ENCODE measurements at places on chromosomes 6 and 20. TPM values are rescaled to one million over a fixed set of nuclear protein-coding genes. Genes with fewer than 3 reads are reported as not detected.

RAD21L1 gene
- not detected for polyA plus RNA-seq

ASF1A gene
- polyA plus RNA-seq: 30.5 TPM

TFEB gene
- polyA plus RNA-seq: 11.5 TPM

SNAP91 gene
- polyA plus RNA-seq: 0.52 TPM

PRICKLE4 gene
- 1.9 TPM for polyA plus RNA-seq

RAMACL gene
- 0.27 TPM for polyA plus RNA-seq

LKAAEAR1 gene
- polyA plus RNA-seq: 0.27 TPM

DNA sequence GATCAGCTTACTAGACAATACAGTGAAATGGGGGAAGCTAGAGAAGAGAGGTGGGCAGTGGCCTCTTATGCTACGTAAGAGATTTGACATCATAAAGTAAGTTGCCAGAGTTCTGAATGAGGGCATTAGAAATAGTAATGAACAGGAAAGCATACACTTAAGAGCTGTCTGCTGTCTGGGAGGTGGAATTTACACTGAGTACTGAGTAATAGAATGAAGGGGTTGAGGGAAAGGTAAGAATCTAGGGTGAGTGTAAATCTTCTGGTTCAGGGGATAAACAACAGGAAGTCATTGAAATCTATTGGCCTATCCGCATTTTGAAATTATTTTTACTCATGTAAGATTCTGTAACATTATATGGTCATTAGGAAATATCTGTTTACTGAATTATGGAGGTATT lies 35.8 kb downstream of the HLA-DMB start:
- DNase-seq: no peak

DNA sequence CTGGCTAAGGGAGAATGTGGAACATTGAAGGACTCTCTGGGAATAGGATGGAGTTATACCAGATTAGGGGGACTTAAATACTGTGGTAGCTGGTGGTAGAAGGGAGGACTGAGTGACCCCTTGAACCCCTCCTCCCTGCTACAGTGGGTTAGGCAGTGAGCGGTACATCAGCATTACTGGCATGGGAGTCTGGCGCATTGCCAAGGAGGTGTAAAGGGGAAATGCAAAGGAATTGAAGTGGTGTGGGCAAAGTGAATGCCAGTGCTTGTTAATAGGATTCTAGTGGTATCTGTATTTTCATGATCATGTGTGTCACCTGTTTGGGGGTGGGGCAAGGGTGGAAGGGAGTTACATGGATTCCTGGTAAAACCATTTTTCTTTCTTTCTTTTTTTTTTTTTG lies 60.1 kb downstream of the GFRA4 start:
- no peak for DNase-seq

GRCh38 chr20:36528875-36529417 lies 12.4 kb upstream of the MYL9 start:
- no peak for DNase-seq

- no peak for DNase-seq
Observed at GRCh38 chr6:39424831-39425230, 102.3 kb upstream of the KCNK16 start.

DNA sequence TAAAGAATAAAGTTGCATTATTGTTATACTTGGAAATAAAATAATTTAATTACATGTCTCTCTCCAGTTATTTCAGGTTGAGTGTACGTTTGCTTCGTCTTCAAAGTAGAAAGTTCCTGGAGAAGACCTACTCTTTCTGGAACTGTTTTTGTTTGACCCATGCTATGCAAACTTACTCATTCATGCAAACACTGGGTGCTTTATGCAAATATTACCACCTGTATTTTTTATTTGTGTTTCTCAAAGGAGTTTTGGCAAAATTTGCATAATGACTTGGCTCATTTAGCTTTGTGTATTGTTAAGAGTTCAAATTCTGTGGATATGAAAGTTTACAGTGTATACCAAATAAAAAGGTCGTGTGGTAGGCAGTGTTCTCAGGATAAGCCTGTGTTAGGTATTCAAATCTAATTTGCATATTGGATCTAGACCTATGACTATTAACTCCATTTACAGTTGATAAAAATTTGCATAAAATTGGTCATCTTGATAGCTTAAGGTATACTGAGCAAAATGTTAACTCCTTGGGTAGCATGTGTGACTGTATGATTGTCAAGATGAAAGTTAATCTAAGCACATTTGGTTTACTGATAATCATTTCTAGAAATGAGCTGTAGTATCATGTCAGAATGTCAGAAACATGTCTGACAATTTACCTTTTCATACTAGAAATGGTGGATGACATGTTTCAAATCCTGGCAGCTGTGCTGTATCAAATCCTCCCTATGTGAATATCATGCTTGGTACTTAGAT lies 65.2 kb downstream of the CDKAL1 start:
- DNase-seq: no peak

GRCh38 chr6:161319231-161319630 lies 45.4 kb upstream of the AGPAT4 start:
- DNase-seq: no peak

DNA sequence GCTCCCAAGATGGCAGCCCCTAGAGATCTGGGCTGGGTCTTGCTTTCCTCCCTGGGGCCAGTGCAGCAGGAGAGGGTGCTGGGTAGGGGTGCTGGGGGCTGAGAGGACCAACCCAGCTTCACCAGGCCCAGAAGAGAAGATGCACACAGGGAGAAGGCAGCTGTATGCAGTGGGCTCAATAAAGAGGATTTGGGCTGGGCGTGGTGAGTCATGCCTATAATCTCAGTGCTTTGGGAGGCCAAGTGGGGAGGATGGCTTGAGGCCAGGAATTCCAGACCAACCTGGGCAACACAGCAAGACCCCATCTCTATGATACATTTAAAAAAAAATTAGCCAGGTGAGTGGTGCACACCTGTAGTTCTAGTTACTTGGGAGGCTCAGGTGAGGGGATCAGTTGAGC lies 25.7 kb upstream of the EMILIN3 start:
- DNase-seq: no peak

DNA sequence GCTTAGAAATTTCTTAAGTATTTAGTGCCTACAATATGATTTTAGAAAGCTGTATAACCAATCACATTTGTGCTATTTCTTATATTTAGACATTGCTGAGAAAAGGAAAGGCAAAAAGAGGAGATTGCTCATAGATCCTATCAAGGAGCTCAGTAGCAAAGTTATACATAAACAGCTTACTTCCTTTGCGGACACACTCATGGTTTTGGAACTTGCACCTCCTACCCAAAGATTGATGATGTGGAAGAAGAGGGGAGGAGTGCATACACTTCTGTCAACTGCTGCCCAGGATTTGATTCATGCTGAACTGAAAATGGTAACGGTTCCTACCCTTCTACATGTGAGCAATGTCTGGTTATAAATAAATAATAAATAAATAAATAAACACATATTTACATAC lies 16.7 kb downstream of the RAD21L1 start:
- DNase-seq: no peak

- no peak for DNase-seq
Observed at GRCh38 chr6:21321531-21321930, 272.0 kb upstream of the SOX4 start.

DNA sequence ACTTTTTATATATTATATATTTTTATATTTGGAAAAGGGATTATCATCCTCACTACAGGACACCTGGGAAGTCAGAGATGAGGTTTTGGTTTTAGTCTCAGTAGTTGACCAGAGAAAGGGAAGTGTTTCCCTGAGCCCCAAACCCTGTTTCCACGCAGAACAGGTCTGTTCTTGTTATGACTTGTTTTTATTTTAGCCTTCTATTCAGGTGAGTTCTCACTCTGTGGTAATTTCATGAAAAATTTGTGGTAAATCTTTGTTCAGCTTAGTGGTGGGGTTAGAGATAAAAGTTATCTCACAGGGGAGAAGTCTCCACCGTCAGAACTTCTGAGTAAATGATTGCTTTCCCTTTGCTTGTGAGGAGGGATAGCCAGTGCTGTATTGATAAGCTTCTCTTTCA lies 224.9 kb downstream of the FARS2 start:
- DNase-seq: no peak

DNA sequence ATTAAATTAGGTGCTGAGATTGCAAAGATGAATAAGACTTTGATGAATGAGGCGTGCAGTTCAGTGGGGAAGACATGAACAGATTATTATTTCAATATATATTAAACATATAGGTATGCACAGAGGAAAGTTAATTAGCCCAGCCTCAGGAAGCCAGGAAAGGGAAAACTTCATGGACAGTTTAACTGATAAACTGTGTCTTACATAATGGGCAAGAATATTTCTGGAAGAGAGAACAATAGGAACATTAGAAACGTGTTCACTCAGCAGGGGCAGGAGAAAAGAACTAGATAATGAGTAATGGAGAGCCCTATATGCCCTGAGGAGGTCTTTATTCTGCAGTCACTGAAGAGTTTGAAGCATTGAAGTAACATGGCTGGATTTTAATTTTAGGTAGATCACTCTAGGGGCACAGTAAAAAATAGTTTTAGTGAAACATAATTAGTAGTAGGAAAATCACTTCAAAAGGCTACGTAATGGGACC lies 23.6 kb downstream of the CEP57L1 start:
- no peak for DNase-seq

DNA sequence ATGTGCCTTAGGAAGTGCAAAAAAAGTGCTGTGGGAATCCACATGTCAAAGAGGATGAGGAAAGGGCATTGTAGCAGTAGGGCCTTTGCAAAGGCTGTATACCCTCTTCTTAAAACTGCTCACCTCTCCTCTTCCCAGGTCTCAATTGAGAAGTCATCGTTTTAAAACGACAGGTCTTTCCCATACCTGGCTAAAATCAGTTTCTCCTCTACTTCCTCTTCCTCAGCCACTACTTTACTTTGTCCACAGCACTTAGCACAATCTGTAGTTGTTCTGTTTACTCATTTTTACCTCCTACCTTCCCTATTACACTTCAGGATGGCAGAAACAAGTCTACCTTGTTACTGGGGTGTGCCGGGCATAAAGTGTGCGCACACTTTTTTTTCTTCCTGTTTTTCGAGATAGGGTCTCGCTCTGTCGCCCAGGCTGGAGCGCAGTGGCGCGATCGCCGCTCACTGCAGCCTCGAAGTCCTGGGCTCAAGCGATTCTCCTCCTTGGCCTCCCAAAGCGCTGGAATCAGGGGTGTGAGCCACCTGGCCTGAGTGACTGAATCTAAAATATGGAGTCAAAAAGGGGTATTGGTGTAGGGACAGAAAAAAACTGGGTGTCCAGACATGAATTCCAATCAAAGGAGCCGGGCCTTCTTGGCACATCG lies 9.8 kb upstream of the ELOVL5 start:
- DNase-seq: no peak

DNA sequence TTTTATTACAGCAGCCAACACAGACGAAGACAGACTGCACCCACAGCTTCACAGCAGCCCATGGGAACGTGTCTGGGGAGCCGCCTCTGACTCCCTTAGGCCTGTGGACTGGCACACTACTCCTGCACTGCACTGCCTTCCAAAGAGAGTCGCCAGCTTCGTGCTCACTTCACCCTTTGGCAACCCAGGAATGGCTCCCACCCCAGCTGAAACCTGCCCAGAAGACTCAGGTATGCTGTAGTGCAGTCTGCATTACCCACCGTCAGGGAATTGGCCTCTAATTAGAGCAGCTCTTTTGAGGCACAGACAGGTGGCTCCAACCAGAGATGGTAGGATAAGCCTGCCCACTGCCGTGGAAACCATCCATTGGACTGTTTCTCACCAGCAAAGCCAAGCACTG lies 39.9 kb upstream of the FRMD1 start:
- DNase-seq: no peak

DNA sequence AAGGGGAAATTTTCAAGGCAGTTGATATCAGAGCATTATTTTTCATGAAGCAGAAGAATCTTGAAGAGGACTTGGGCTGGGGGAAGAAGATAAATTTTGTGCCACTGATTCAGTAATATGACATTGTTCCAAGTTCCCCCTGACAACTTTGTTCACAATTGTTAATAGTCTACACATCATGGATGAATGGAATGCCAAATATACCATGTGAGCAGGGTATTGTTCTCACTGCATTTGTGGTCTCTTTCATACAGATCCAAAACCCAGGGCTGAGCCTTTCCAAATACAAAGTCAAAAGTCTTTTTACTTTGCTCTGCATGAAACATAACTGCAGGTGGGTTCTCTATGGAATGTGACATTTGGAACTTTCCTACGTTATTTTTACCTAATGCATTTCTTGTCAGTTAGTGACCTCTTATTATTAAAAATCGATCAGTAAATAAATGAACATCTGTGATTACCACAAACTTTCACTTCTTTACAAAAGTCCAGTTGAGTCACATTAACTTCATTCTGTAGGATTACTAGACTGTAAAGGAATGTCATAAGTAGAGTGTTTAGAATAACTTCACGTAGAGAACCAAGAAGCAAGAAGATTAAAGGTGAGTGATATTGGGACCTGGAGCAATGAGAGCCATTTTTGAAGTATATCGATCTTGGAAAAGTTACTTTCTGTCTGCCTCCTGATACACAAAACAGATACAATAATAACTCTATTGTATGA lies 100.9 kb downstream of the RCAN2 start:
- no peak for DNase-seq

DNA sequence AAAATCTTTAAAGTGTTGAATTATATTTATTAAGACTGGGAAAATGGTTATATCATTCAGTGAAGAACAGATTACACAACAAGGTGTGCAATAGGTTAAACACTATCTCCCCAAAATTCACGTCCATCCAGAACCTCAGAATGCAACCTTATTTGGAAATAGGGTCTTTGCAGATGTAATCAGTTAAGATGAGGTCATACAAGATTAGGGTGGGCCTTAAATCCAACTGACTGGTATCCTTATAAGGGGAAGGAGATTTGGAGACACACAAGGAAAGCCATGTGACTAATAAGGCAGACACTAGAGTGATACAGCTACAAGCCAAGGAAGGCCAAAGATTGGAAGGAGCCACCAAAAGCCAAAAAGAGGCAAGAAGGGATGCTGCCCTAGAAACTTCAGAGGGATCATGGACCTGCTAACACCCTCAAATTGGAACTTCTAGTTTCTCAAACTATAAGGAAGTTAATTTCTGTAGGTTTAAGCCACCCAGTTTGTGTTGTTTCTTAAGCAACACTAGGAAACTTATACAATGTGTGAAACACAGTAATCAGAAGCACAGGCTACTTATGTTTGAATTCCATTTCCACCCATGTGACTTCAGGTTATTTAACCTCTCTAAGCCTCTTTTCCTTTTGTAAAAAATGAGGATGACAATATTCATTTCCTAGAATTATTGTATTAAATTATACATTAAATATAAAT lies 16.9 kb downstream of the ILRUN start:
- DNase-seq: no peak

DNA sequence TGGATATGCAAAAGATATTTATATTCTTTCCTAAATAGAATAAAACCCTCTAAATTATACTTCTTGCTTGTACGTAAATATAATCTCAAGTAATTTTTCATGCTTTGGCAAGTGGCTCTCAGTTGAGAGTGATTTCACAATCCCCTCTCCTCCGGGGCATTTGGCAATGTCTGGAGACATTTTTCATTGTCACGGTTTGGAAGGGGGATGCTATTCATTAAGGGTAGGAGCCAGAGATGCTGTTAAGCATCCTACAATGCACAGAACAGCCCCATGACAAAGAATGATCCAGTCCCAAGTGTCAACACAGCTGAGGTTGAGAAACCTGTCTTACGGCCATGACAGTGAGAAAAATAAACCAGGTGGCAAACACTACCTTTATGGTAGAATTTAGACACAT lies 75.7 kb downstream of the AGPAT4 start:
- DNase-seq: no peak

All from left renal cortex interstitium (tissue), 4 donors.